ENCODE measurements at places on chromosomes 12 and 14.

DNA sequence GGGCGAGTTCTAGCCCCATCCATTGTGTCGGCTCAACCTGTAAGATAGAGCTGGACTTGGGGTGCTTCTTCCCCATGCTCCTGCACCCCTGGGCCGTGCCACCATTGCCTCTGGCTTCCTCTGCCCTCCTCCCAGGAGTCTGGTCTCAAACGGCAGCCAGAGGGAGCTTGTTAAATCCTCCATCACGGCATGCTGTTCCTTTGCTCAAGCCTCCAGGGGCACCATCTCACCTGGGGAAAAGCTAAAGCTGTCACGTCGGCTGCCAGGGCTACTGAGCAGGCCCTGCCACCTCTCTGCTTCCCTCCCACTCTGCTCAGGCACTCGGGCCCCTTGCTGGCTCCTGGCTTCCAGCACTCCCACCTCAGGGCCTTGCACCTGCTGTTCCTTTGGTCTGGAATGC lies 140.4 kb downstream of the RBM19 start:
- DNase-seq, result no peak

DNA sequence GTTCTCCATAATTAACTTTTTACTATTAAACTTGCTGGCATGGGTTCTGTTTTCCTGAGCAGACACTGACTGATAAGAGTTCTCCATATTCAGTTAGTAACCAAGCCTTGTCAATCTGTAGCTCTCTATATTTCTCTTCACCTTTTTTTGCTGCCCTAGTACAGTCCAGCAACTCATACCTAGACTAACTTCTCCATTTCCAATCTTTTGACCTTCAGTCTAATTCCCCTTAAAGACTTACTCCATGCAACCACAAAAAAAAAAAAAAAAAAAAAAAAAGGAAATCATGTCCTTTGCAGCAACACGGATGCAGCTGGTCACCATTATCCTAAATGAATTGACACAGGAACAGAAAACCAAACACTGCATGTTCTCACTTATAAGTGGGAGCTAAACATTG lies 125.7 kb upstream of the KRAS start:
- DNase-seq, result no peak

GRCh38 chr12:45789025-45789424 lies 59.5 kb downstream of the ARID2 start:
- DNase-seq, result no peak

DNA sequence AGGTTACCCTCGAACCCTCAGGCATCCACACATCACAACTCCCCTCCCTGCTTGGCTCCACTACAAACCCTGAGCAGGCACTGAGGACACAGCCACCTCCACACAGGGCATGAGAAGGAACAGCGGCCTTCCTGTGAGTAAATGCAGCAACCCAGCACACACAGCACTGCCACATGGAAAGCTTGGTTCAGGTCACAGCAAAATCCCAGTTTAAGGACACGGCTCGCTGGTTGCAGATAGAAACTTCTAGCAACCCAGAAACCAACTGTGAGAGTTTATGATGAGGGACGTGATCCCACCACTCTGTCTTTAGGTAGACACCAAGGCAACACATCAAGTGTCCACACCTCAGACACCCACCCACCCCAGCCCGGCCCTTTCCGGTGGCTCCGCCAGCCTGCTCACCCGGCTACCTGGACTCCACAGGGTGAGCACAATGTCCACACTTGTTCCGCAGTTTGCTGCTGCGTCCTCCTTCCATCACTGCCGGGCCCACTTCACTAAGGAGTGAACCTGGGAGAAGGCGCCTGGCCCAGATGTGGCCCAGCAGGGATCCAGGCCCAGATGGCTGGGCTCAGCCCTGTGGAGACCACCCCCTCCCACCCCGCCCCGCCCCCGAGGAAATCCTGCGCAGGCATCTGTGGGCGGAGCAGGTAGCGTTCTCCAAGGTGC lies 13.2 kb downstream of the CDCA4 start:
- DNase-seq, result no peak

Data from CD4-positive, alpha-beta T cell treated with Interleukin-6 for 4 hours (primary cell).